Vagina (tissue), 2 donors: ENCODE measurements at places on chromosomes 4 and X.

- no peak for DNase-seq
Observed at GRCh38 chr4:119087656-119088055, 48.0 kb upstream of the MYOZ2 start.

GRCh38 chr4:103306870-103307375 lies 108.8 kb upstream of the CENPE start:
- no peak for DNase-seq

GRCh38 chr4:10461091-10461849 lies 4.0 kb upstream of the ZNF518B start:
- no peak for DNase-seq

GRCh38 chrX:5290635-5291034 lies 938.0 kb downstream of the NLGN4X start:
- DNase-seq = no peak

DNA sequence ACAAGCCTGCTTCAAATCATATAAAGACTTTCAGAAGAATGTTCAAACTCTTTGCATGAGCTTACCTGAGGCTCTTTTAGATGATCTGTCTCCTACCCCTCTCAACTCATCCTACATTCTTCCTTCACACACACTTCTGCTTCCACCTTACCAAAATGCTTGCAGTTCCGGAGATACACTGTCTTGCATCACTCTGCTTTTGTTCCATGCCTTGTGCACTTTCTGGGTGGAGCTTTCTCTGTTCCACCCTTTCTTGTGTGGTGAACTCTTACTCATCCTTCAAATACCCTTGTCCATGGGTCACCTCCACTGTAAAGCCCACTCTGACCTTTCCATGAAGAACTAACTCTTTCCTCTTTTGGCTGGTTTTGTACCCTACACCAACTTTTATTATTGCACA lies 18.4 kb upstream of the MGST2 start:
- DNase-seq = no peak

GRCh38 chr4:153023692-153024394 lies 87.7 kb downstream of the FHDC1 start:
- DNase-seq = no peak

- DNase-seq = no peak
Observed at GRCh38 chrX:1754077-1754476, 139.2 kb downstream of the ASMT start.

DNA sequence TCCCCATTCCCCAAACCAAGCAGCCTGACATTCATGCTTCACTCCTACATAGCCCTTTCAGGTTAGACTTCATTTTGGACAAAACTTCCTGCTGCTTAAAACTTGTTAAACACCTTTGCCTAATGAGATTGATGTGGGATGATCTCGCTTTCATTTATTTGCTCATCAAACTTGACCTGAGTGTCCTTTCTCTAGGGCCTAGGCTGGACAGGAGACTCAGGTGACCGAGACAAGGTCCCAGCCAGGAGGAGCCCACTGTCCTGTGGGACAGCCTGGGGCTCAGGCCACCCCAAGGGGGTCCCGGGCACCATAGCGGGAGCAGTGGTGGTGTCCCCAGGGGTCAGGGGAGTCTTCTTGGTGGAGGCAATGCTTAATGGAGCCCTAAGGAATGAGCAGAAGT lies 23.7 kb upstream of the PSAPL1 start:
- no peak for DNase-seq

- no peak for DNase-seq
Observed at GRCh38 chrX:10142041-10142599, 14.7 kb upstream of the CLCN4 start.

GRCh38 chr4:112832493-112832892 lies 195.6 kb downstream of the LARP7 start:
- DNase-seq = no peak

DNA sequence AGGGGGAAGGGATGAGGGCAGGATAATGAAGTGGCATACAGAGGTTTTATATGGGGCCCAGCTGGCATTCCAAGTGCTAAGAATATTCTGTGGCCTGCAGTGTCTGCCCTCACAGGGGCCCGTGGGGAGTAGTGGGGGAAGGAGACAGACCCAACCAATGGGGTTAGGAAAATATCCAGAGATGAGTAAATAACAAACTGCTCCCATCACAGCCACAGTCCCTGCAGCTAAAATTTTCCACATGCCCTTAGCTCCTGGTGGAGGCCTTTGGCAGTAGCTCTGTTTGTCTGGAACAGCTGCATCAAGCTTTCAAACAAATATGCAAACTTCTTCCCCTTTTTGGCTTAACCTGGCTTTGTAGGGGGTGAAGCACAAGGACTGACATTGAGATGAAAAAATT lies 3.1 kb downstream of the SRPX2 start:
- no peak for DNase-seq

GRCh38 chr4:97106161-97106560 lies 1037.1 kb downstream of the STPG2 start:
- no peak for DNase-seq

DNA sequence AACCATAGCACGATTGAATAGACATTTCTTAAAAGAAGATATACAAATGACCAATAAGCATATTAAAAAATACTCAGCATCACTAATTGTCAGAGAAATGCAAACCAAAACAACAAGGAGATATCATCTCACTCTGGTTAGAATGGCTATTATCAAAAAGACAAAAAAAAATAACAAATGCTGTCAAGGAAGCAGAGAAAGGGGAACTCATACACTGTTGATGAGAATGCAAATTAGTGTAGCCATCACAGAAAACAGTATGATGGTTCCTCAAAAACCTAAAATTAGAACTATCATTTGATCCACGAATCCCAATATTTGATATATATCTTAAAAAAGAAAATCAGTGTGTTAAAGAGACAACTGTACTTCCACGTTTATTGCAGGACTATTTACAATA lies 71.7 kb upstream of the BANK1 start:
- no peak for DNase-seq
